ENCODE measurements at places on chromosomes 13 and 19.

GRCh38 chr19:50506700-50507099 is 4.3 kb downstream of the JOSD2 start:
- no peak for DNase-seq

GRCh38 chr13:54029720-54030119 is 1001.1 kb downstream of the OLFM4 start:
- no peak for DNase-seq

DNA sequence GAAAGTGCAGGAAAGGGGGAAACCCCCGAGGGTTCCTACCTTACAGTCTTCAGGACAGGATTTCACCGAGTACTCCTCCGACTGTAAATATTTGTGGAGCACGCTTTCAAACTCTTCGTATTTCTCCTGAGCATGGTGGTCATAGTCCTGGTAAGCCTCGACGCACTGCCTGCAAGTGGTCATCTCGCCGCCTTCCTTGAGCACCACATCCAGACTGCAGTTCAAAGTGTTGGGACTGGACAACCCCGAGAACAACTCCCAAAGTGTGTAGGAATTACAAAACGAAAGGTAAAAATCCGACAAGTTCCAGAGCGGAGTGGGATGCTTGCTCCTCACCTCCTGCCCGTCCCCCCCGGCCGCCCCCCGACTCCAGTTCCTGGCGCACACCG is 349.7 kb downstream of the LIG4 start:
- DNase-seq = no peak

- no peak for DNase-seq
Observed at GRCh38 chr19:33395561-33396550, 22.3 kb downstream of the CEBPG start.
